ENCODE measurements at places on chromosomes 11 and 22.

GRCh38 chr11:64436000-64436399 is 77.0 kb downstream of the RPS6KA4 start:
- DNase-seq, result no peak

DNA sequence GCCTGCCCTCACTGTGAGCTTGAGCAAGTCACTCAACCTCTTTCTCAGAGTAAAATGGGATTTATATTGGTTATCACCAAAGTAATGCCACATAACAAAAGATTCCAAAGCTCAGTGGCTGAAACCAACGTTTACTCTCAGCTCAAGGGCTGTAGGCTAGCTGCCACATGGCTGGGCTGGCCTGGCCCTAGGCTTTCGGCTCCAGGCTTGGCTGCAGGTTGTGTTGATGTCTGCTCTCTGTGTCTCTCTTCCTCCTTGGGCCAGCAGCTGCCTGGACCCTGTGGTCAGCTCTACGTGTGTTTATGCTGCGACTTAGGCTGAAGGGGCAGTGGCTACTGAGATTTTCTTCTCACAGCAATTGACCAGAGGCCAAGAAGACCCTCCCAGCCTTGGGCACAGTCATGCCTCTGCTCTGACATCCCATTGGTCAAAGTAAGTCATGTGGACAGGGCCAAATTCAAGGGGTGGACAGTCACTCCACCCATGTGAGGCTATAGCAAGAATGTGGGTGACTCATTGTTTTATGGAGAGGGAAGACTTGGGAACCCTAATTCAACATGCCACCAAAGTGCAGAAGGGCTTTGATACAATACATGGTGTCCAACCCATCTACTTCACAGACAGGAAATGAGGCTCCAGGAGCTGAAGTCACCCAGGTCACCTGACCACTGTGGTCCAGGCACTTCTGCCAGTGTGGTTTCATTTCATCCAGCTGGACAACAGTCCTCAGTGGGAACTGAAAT is 90.6 kb downstream of the TSPAN18 start:
- no peak for DNase-seq

- DNase-seq, result no peak
Measured at GRCh38 chr22:19605508-19606331, 81.5 kb upstream of the CLDN5 start.

DNA sequence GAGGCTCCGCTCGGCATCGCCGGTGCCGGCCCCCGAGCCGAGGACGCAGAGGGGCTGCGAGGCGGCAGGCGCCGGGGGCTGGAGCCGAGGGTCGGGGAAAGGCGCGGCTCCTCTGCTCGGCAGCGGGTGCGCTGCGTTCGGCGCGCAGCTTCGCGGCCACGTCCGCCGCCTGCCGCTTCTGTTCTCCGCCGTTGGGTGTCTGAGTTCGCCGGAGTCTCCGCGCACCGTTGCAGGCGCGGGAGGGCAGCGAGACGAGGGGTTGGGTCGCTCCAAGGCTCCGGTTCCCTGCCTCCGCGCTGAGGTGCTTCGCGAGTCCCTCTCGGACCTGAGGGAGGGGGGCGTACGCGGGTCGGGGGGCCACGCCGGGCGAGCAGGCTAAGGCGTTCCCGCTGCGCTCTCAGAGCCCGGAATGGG is 347 bp downstream of the MN1 start:
- peak; percentile 66 for DNase-seq

DNA sequence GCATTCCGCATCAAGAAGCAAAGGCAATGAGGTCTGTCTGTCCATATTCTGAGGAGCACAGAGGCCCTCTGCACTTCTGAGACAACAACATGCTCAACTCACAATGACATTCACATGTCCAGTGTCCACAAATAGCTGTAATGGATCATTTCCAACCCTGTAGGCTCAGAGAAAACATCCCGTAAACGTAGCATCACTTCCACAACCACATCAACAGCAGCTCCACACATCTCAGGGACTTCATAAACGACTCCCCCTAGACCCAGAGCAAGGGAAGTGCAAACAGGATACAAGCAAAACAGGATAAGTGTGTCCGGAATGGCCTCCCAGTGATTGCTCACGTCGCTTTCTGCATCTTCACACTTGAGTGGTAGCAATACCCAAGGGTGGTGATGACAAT is 100.2 kb downstream of the SYN3 start:
- no peak for DNase-seq

GRCh38 chr11:125701018-125701610 is 20.5 kb upstream of the ACRV1 start:
- DNase-seq, result no peak

- no peak for DNase-seq
Measured at GRCh38 chr11:118914178-118914918, 11.4 kb downstream of the BCL9L start.

- peak; percentile 45 for DNase-seq
Measured at GRCh38 chr11:77503006-77503405, 29.1 kb upstream of the PAK1 start.

GRCh38 chr11:78802058-78802761 is 227.5 kb upstream of the NARS2 start:
- DNase-seq, result no peak

- DNase-seq, result peak; percentile 37
Measured at GRCh38 chr11:36469063-36469462, 41.0 kb downstream of the TRAF6 start.

DNA sequence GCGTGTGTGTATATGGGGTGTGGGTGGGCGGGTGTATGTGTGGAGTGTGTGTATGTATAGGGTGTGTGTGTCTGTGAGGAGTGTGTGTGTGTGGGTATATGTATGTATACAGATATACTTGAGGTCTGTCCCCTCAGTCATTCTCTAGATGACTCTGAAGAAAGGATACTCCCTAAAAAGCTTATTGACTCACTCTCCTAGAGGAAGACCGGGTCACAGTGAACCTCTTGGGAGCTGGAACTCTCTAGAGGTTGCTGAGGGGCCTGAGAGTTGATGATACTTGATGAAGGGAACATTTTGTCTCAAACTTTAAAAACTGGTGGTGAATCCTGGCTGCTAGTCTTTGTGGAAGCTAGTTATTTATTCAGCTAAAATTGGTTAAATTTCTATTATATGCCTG is 15.1 kb downstream of the STX3 start:
- DNase-seq, result no peak

- DNase-seq, result no peak
Measured at GRCh38 chr22:23801238-23801821, 14.6 kb downstream of the SMARCB1 start.

DNA sequence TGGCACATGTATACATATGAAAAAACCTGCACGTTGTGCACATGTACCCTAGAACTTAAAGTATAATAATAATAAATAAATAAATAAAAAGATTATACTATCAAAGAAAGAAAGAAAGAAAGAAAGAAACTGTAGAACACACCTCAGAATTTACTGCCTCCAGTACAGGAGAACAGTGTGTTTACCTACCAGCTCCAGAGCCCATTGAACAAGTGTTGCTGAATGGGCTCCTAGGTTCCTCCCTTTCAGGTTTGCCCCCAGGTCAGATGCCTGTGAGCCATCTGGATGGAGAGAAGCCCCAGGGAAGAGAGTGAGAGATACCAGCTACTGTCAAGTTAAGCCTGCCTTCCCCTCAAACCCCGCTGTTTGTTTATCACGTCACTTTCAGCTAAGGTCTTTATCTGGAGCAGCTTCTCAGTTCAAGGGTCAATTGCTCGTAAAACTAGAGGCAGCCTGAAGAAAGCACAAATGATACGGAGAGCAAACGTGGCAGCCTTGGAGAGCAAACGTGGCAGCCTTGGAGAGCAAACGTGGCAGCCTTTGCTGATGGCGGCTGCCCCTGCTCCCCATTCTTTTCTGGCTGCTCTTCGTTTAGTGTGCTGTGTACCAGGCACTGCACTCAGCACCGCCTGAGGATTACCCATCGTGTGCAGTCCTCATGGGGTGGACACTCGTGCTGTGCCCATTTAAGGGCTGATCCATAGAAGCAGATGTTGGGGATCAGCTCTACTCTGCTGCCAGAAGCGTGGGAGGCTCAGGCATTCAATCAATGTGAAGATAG is 111.7 kb downstream of the ADAMTS15 start:
- no peak for DNase-seq

DNA sequence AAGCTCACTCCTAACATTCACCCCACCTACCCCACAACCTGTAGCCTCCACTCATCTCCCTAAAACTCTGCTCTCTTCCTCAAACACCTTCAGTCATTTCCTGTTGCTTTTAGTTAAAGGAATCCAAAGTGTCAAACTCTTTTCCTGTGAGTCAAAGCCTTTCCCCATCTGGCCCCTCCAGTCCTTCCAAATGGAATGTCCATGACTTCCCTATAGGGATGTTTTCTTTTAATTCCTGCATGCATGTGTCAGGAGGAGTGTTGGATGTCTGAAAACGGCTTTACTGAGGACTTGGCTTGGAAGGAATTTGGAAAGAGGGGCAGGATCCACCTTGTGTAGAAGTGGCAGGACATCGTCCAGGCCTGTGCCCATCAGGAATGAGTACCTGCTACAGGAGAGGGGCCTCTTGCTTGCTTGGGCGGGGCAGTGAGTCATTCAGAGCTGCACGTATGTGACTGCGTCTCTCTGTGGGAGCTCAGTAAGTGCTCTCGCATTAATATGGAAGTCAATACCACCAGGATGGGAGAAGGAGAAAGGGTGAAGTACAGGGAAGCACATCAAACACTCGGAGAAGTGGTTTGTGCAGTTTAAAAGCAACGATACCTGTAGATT is 491.9 kb downstream of the OPCML start:
- no peak for DNase-seq

- no peak for DNase-seq
Measured at GRCh38 chr22:22348127-22348814, 103.7 kb downstream of the VPREB1 start.

- no peak for DNase-seq
Measured at GRCh38 chr11:89625171-89625570, 84.9 kb upstream of the TRIM77 start.

- DNase-seq, result peak; percentile 56
Measured at GRCh38 chr11:100403816-100404215, 283.3 kb upstream of the ARHGAP42 start.

- DNase-seq, result no peak
Measured at GRCh38 chr11:9525116-9525515, 48.4 kb upstream of the WEE1 start.

GRCh38 chr11:42319921-42320320 is 860.5 kb upstream of the LRRC4C start:
- DNase-seq, result peak; percentile 32

- DNase-seq, result peak; percentile 60
Measured at GRCh38 chr11:118180300-118180703, 3.9 kb upstream of the SCN2B start.

- DNase-seq, result no peak
Measured at GRCh38 chr22:20983081-20983771, 1.1 kb downstream of the LZTR1 start.

- DNase-seq, result no peak
Measured at GRCh38 chr11:107669191-107669740, 42.6 kb downstream of the SLN start.

- DNase-seq, result no peak
Measured at GRCh38 chr22:39614442-39614841, 43.9 kb downstream of the CACNA1I start.

GRCh38 chr11:41458641-41459040 is 811 bp downstream of the LRRC4C start:
- no peak for DNase-seq

- DNase-seq, result no peak
Measured at GRCh38 chr22:35540595-35541253, at the start of gene RASD2. TSS of gene RASD2 (plus strand) at chr22:35540831. CDS start at chr22:35546810, 5,979 bp downstream.

GRCh38 chr11:6812390-6813005 is 13.0 kb upstream of the OR6A2 start:
- peak; percentile 22 for DNase-seq

DNA sequence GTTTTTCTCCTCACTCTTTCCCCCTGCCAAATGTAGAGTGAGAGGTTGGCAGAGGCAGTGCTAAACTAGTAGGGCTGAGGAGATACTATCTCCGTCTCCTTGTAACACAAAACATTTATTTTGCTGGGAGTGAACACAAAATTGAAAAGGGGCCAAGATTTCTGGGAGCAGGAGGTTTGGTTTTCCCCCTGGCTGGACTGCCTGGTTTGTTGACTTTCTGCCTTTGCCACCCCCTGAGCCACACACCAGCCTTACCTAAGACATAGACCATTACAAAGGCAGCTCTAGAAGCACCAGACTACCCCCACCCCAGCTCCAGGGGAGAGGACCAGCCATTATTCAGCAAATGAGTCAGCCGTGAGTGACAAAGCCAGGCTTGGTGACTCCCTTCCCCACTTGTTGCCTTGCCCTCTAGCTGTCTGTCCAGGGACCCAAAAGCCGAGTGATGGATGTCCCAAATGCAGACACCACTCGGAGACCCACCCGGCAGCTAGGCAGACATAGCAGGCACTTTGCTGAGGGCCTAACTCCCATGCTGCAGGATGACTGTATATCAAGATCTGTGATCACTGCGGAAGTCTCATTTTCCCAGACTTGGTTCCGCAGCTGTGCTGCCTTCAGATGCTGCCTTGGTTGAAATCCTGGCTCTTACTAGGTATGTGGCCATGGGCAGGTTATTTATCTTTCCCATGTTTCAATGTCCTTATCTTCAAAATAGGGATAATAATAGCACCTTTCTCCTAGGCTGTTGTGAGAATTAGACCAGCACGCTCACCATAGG is 17.7 kb upstream of the CDON start:
- no peak for DNase-seq

DNA sequence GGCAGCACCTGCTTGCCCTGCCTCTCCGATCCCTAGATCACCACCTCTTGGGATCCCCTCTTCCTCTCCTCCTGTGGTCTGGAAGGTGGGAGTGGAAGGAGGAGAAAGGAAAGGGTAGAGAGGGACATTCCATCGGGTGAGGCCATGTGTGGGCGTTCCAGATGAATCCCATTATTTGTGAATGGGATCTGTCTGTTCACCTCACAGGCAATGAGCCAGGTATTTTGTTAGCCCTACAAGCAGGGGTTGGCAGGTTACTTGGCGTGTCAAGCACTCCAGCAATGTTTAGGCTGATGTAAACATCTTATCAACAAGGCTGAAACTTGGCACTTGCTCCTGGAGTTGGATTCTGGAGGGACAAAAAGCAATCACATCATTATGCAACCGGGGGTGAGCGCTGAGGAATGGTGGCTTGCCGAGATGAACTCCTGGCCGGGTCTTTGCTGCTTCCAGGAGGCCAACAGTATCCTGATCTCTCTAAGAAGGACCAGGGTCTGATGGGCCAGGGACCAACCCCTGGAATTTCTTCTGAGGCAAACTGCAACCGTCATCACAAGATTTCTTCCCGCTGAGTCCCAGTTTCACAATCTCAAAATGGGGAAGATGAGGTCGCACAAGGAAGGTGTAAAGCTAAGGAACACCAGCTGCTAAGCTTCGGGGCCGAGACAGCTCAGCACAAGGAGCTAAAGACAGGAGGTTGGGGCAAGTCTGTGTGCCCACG is 7.8 kb downstream of the ADAMTS8 start:
- peak; percentile 7 for DNase-seq

Data from fibroblast of lung (primary cell).